COR-L47 (cell line): ENCODE measurements at places on chromosomes 12 and 14.

DNA sequence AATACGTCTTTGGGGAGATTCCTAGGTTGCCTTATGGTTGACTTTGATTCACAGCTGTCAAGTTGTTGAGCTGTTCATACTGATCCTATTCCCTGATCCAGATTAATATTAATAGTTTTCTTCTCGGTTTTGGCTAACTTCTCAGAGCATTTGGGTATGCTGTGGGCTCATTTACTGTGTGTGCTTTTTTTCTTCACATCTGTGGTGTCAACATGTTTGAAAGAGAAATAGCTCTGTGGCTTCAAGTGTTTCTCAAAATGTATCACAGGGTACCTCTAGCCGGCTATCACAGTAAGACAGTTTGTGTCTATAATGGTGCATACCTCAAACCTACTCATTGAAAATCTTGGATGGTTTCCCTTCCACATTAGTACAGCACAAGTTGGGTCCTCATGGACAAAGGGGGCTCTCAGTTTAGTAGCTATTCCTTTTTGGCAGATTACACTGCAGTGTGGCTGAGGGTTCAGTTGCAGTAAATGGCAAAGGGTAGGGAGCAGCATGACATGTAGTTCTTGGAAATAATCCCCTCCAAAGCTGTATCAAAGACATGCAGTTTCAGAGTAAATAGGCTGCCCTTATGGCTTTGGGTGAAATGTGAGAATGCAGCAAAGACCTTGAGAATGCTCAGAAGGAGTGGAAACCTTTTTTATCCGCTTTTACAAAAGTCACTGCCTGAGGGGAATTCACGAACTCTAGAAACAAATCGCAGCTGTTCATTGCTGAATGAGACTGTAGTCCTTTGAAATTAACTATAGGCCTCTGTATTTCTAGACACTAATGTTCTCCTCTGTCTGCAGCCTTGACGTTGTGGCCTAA is 102.4 kb upstream of the ATF1 start:
- no peak for DNase-seq

- no peak for DNase-seq
Measured at GRCh38 chr12:49230805-49231194, 34.1 kb upstream of the TUBA1C start.

- no peak for DNase-seq
Measured at GRCh38 chr12:65781681-65782269, 42.5 kb upstream of the HMGA2 start.

DNA sequence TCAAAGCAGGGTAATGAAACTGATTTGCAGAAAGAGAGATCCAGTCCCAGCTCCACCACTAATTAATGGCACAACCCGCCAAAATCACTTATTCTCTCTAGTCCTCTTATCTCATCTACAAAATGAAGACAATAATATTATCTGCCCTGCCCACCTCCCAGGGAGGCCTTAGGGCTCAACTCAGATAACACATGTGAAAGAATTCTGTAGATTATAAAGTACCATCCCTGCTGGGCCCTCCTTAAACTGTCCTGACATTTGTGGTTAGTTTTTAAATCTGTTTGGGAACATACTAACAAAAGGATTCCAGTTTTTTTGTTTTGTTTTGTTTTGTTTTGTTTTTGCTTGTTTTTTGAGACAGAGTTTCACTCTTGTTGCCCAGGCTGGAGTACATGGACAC is 7.3 kb downstream of the POMT2 start:
- no peak for DNase-seq

- DNase-seq = no peak
Measured at GRCh38 chr12:81872400-81872799, 113.2 kb upstream of the PPFIA2 start.

DNA sequence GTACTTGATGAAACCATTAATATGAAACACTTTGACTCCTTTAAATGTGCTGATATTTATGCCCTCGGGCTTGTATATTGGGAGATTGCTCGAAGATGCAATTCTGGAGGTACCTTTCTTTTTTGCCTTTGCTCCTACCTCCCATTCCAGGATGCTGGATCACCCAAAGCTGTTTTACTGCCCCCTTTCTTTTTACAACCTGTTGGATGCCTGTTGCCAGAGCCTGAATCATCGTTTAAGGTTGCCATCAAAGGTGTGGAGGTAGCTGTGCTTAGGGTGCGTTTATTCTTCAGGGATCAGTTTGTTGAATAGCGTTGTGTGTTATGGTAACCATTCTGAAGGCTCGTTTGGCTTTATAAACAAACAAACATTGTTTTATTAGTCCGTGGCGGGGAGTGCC is 19.9 kb upstream of the TAMALIN start:
- no peak for DNase-seq

GRCh38 chr12:114860969-114861368 is 177.0 kb upstream of the TBX3 start:
- no peak for DNase-seq

DNA sequence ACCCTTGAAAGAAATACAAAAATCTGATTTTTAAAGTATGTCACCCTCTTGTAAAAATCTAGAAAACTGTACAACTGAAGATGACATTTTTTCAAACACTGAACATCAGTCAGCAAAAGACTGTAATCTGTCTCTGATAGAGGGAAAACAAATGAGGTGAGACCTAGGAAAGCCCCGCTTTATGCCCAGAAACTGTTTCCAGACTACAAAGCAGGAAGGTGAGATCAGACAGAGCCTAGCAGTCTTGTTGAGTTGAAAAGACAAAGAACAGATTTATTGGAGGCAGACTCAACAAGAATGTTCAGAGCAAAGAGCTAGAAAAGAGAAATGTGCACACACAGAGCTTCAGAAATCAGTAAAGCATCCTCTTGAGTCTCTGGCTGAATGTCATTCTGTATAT is 873.6 kb downstream of the LRFN5 start:
- no peak for DNase-seq

GRCh38 chr12:98549371-98550110 is 34.2 kb downstream of the TMPO start:
- DNase-seq = no peak

- DNase-seq = peak; percentile 68
Measured at GRCh38 chr12:52323416-52324152, 2.4 kb upstream of the KRT83 start.

DNA sequence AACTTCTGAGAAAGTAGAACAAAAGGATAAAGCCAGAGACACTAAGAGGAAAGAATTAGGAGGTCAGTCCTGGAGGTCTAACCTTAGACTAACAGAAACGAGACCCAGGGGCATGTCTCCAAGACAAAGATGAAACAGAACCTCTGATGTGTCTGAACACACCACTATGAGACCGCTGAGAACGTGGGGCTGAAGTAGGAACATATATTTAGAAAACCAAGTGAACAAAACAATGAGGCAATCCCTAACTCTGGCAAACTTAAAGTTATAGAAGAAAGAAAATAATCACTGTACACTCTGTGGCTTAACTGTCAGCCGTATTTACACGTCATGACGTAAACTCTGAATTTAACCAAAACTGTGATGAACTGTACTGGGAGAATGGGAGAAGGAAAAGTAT is 17.9 kb downstream of the KCTD10 start:
- DNase-seq = no peak

- no peak for DNase-seq
Measured at GRCh38 chr12:52355176-52355575, 12.1 kb downstream of the KRT85 start.

DNA sequence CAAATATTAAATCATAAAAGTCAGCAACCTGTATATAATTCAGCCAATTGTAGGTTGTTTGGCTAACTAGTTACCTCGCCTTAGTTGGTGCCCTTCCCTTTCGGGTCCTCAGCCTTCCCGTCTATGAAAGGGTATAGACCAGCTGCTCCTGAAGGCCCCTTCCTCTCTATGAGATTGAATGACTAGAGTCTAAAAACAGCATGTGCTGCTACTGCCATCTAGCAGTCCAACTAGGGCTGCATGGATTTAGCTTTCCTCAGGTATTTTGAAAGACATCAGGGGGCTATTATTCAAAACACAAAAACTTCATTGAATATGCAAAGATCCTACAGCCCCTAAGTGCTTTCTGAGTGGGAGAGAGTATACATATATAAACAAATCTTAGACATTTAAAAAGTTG is 37.0 kb upstream of the TMEM263 start:
- DNase-seq = peak; percentile 56

DNA sequence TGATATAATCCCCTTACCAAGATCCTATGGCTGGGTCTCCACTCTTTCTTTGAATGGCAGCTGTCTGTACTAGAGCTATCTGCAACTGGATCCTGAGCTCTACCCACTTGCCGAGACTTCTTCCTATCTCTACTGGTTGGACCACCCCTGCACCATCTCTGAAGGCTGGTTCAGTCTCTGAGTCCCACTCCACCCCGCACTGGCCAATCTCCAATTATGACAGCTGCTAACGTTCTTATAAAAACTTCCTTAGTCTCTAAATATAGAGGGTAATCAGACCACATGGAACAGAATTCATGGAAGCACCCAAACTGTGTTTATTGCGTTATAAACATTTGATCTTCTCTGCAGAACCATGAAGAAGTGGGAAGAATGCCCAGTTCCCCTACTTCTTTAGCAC is 186.6 kb upstream of the EEA1 start:
- DNase-seq = no peak

GRCh38 chr14:52325630-52326029 is 11.5 kb downstream of the PTGER2 start:
- no peak for DNase-seq

DNA sequence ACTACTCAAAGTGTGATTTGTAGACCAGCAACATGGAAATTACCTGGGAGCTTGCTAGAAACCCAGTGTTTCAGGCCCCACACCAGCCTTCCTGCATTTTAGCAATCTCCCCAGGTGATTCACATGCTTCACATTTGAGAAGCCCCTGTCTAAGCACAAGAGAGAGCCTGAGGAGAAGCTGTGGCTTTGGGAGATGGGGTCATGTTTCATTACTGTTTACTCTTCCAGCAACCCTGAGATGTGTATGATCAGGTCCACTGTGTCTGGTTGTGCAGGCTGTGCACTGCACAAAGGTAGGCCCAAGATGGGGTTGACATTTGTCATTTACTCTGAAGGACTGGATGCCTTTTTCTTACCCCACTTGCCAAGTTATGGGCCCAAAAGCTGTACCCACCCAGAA is 190.1 kb downstream of the SLC41A2 start:
- no peak for DNase-seq

GRCh38 chr14:96801931-96802330 is 4.7 kb downstream of the VRK1 start:
- no peak for DNase-seq

DNA sequence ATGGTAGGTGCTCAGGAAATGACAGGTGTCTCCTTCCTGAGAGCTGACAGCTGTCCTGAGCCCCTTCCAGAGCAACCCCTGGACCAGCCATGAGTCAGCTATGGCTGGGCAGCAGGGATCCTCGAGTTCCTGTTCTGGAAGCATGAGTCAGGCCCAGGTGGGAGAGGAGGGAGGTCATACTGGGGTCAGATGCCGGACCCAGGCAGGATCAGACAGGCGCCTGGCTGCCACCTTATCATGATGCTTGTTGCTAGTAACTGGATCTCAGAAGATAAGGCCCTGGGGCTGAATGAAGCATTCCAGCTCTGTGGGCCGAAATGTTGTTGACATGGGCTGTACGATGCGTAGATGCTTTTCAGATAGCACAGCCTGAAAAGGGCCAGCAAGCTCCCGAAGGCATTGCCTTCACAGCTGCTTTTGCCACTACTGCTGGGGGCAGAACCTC is 17.4 kb upstream of the KRT7 start:
- no peak for DNase-seq

- no peak for DNase-seq
Measured at GRCh38 chr12:7091171-7091570, 1.1 kb downstream of the C1R start.

DNA sequence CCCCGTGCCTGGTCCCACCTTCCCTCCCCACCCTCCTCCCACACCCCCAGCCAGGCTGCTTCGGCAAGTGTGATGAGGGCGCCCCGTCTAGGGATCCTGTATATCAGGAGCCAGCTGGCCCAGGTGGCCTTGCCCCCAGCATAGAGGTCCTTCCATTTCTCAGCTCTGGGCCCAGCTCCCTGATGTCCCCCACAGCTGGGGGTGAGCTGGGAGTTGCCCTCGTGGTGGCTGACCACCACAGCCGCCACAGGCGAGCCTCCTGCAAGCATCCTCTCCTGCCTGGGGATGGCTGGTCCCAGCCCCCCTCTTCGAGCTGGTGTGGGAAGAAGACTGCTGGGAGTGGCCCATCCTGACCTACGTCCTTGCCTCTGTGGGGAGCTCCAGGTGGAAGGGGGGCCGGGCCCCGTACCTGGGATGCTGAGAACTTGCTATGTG is 7.4 kb downstream of the ASPG start:
- no peak for DNase-seq

GRCh38 chr14:24064091-24064795 is 7.1 kb upstream of the CPNE6 start:
- no peak for DNase-seq

- peak; percentile 26 for DNase-seq
Measured at GRCh38 chr14:88955455-88955854, 131.0 kb downstream of the TTC8 start.

DNA sequence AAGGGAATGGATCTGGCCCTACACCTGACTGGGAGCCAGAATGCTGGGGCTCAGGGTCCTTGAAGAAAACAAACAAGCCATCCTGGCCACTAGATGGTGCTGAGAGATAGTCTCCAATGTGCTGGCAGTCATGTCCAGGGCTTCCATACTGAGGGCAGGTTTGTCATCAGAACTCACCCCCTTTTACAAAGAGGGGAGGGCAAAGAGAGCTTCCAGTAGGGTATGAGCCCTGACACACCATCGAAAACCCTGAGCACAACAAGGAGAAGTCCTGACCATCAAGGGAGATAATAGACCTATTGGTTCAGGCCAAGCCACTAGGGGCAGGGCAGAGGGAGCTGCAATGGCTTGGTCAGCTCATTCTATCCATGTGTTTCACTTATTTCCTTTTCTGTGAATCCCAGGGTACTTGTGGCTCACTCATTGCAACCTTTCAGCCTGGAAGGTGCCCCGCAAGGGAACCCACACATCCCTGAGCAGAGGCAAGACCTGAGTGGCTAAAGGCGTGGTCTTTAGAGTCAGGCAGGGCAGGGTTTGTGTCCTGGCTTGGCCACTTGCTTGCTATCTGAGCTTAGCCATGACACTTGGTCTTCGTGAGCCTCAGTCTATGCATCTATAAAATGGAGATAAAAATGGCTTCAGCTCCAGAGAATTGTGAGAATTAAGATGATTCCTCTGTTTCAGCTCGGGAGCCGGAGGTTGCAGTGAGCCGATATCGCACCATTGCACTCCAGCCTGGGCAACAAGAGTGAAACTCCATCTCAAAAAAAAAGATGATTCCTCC is 6.2 kb upstream of the PLEKHH1 start:
- DNase-seq = peak; percentile 58
